ENCODE measurements at places on chromosomes 5 and 9. TPM values are rescaled to one million over a fixed set of nuclear protein-coding genes. Genes with fewer than 3 reads are reported as not detected.

The HMCN2 gene
- not detected for polyA plus RNA-seq

The SAXO1 gene
- polyA plus RNA-seq, result not detected

The N4BP3 gene
- polyA plus RNA-seq, result 10.1 TPM

The RNF183 gene
- polyA plus RNA-seq, result not detected

The CCDC152 gene
- polyA plus RNA-seq, result 1.2 TPM

The SH3RF2 gene
- polyA plus RNA-seq, result not detected

The LHX3 gene
- polyA plus RNA-seq, result not detected

The SPEF2 gene
- not detected for polyA plus RNA-seq

The C5orf52 gene
- polyA plus RNA-seq, result not detected

The HAVCR1 gene
- not detected for polyA plus RNA-seq

The LCN15 gene
- not detected for polyA plus RNA-seq

The MEIKIN gene
- polyA plus RNA-seq, result not detected

The PCDHB14 gene
- not detected for polyA plus RNA-seq

The ECM2 gene
- polyA plus RNA-seq, result not detected

The OLFML2A gene
- 0.20 TPM for polyA plus RNA-seq

The PCDHA7 gene
- polyA plus RNA-seq, result not detected

The SLC38A9 gene
- polyA plus RNA-seq, result 24.3 TPM

The FOXD4L6 gene
- polyA plus RNA-seq, result not detected

The EMB gene
- polyA plus RNA-seq, result 96.3 TPM

The TSLP gene
- polyA plus RNA-seq, result not detected

The ADGRD2 gene
- not detected for polyA plus RNA-seq

The IL3 gene
- polyA plus RNA-seq, result not detected

The PCDHB15 gene
- not detected for polyA plus RNA-seq

The CENPK gene
- 9.5 TPM for polyA plus RNA-seq

The GNA14 gene
- polyA plus RNA-seq, result not detected

The PCDHA1 gene
- not detected for polyA plus RNA-seq

The TUSC1 gene
- polyA plus RNA-seq, result 0.84 TPM

The INSL6 gene
- polyA plus RNA-seq, result 0.38 TPM

The IL31RA gene
- not detected for polyA plus RNA-seq

The ANKRD31 gene
- 0.10 TPM for polyA plus RNA-seq

The MZB1 gene
- 193 TPM for polyA plus RNA-seq

The ZNG1F gene
- polyA plus RNA-seq, result 6.3 TPM

The DAPK1 gene
- polyA plus RNA-seq, result 0.86 TPM

The GABRA1 gene
- polyA plus RNA-seq, result not detected

The TDRD7 gene
- polyA plus RNA-seq, result 11.1 TPM

The KIF4B gene
- not detected for polyA plus RNA-seq
